Stimulated activated CD8-positive, alpha-beta memory T cell treated with anti-CD3 and anti-CD28 coated beads, Interleukin-15, amount 100 ng/mL, for 48 hours (primary cell): ENCODE measurements at places on chromosomes 11 and 22.

DNA sequence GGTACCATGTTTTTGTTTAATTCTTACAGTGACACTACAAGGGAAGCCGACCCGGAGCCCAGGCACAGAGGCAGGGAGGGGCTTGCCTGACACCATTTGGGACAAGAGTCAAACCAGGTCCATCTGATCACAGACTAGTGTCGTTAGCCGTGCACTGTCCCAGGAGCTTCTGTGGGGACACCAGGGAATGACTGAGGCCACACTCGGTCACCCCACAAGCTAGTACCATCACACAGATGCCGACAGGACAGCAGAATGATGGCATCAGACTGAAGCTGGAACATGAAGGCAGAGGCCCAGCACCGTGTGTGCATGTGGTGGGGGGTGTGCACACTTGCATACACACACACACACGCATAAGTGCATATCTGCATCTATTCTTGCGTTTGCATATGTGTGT is 61.5 kb upstream of the NECTIN1 start:
- no peak for DNase-seq

DNA sequence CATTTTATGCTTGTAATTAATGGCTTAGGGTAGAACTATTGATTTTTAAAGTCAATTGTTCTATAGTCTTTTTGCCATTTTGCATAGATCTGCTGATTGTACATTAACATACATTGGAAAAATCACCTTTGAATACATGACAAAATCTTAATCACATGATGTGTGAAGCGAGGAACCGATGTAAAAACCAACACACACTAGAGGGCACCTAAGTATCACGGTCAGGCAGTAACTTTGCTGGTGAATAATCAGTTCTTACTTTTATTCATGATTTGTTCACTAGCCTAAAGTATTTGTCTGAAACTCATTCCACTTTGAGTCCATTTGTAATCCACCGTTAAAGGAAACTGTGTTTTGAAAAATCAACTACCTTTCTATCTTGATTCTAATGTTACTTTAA is 28.2 kb downstream of the JHY start:
- no peak for DNase-seq

DNA sequence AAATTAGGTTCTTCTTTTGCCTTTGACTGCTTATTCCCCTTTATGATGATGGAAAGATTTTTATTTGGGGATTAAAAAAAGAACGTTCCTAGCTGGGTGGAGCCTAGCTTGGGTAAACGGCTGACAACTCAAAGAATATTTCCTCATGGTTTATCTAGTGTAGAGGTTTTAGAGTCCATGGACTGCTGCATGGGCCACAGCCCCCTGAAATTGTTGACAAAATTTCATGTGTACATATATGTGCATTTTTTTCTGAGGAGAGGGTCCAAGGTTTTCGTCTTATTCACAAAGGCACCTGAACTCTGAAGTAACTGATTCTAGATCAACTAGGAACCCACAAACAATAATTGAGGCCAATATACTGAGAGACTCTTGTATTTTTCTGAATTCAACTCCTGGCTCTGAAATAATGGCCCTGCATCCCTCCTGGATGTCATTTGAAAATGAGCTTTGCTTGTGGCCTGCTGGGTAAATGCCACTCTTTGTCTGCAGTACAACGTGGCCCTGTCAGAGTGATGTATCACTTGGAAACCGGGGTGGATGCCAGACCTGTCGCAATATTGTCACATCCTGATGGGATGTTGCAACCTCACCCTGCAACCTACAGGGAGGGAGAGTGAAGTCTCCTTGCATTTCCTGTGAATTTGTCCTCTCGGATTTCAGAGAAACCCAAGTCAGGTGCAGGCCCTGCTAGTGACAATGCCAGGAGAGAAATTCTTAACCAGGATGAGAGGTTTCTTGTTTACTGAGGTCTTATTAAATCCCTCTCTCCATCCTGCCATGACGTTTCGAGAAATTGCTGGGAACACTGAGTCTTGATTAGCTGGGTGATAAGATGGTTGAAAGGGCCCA is 33.8 kb downstream of the EHF start:
- no peak for DNase-seq

GRCh38 chr11:128563942-128564641 is 23.3 kb downstream of the ETS1 start:
- no peak for DNase-seq

DNA sequence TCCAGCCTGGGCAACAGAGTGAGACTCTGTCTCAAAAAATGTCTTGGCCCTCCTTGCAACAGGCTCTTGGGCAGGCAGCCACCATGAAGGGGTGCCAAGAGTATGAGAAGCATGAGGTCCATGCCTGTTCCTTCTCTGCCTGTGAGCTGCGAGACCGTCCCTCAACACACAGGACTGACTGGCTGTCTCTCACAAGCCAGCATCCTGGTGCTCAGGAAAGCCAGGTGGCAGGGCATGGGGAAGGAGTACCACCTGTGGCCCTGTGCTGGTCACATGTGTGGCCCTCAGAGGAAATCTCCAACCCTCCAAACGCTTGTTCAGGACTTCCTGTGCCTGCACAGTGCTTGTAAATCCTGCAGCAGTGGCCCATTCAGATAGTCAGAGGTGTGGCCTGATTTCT is 83.2 kb downstream of the ATXN10 start:
- DNase-seq, result no peak

DNA sequence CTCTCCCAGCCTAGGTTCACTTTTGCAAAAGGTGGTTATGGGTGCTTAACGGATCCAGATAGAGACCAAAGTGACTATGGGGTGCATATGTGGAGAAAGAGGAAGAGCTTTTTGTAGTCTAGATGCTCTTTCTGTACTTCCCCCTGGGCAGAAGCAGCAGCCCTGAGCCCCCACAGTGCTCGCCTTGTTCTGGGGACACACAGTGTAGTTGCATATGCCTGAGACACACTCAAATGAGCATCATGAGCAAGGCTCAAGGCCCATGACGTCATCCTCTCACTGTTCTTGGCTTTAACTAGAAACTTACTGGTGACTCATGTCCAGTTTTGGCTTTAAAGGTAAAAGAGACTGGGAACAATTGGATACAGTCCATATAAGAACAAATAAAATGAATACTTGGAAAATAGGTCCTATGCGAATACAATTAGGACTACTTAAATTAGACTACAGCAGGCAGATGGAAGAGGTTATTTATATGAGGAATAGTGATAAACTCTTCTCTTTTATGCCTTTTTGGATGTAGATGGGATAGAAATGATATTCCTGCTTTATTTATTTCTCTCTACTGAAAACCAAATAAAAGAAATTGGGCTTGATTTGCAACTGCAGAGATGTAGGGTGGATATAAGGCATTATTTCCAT is 20.1 kb upstream of the PEX26 start:
- DNase-seq, result no peak
